ENCODE measurements at places on chromosomes 6 and 20.

- DNase-seq: no peak
Measured at GRCh38 chr6:74479960-74480359, 725.9 kb downstream of the COL12A1 start.

- peak; percentile 4 for DNase-seq
Measured at GRCh38 chr20:610130-611046, at the start of gene TCF15. TCF15 (minus strand) TSS chr20:610309; CDS start chr20:610237, 72 bp downstream.

DNA sequence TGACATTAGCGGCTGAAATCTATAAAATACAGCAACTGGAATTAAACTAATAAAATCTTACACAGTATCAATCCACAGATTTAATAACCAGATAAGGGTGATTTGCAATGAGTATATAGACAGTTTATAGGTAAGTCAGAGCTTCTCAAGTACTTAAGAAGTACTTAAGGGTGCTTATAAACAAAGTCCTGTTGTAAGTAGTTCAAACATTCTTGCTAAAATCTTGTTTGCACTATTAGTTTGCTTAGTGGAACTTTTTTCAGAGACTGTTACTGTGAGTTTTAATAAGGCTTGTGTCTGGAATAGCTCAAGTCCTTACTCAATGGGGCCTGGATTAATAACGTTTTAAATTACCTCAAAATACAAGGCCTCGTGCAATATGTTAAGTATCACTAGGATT, 240.5 kb downstream of the GMDS start:
- DNase-seq: no peak

DNA sequence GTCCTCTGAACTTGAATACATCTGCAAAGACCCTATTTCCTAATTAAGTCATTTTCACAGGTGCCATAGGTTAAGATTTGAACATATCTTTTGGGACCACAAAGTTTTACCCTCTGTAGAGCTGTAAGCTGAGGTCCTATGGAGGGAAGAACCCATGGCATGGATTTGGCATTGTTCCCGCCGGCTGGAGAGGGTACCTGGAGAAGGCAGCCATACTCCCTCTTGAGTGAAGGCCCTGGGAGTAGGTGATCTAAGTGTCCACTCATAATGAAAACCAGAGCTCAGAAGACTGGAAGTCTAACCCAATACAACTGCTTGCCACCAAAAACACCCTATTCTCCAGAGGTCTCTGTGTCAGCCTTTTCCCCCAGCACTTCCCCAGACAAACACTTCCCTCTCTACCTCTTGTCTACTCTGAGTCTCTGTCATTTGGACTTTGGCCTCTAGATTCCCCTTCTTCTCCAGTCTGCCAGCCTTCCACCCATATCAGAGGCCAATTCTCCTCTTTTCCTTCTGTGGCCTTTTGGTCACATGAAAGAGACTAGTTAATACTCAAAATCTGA, 363.9 kb downstream of the MAFB start:
- no peak for DNase-seq

- no peak for DNase-seq
Measured at GRCh38 chr20:21075471-21075870, 30.7 kb downstream of the LINC00237 start.

GRCh38 chr20:38559764-38560163, 21.2 kb upstream of the ADIG start:
- DNase-seq: no peak

DNA sequence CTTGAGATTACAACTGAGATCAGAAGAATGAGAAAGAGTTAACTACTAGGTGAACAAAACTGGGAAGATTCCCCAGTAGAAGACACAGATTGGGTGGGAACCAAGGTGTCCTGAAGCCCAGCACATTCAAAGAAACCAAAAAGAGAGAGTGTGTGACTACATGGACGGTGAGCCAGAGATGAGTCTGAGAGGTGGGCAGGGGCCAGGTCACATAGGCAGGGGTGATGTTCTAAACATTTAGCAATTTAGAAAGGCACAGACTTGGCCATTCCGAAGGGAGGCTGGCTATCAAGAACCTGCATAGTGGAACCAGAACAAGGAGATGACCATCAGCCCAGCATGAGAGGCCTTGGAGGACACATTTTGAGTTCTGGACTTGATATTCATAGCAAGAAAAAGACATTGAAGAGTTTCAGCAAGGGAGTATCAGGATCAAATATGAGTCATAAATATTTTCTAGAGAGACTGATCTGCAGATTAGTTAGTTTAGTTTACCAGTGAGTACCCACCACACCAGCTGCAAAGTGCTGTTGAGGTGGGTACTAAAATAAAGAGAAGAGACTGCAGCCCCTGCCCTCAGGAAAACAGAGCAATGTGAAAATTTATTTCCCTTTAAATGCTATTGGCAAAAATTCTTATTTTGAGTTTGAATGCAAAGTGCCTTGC, 340.5 kb upstream of the PRDM1 start:
- no peak for DNase-seq

DNA sequence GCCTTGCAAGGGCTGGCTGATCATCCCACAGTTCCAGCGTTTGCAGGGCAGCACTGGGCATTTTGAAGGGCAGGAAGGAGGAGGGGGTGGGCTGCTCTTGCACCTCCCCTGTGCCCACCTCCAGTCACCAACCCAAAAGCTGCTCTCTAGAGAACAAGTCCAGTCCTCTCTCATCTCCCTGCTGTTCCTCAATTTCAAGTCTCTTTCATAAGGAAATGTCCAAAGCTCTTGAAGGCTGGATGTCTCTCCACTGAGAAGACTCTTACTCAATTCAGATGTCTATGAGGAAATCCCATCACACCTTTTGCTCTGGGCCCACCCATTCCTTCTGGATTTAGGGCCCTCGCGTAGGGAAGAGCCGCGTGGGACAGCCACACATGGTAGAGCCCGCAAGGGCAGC, 31.7 kb downstream of the WRNIP1 start:
- no peak for DNase-seq

- DNase-seq: peak; percentile 9
Measured at GRCh38 chr6:131761060-131761761, 46.6 kb upstream of the ENPP1 start.

GRCh38 chr20:55406891-55407290, 598.4 kb downstream of the CBLN4 start:
- no peak for DNase-seq

GRCh38 chr6:30830438-30830837, 53.9 kb upstream of the DDR1 start:
- no peak for DNase-seq

- peak; percentile 34 for DNase-seq
Measured at GRCh38 chr6:113094779-113095178, 747.6 kb downstream of the RFPL4B start.

GRCh38 chr20:10629946-10630650, 43.7 kb downstream of the JAG1 start:
- DNase-seq: no peak

- DNase-seq: peak; percentile 27
Measured at GRCh38 chr20:63071541-63072181, 64.9 kb upstream of the BHLHE23 start.

DNA sequence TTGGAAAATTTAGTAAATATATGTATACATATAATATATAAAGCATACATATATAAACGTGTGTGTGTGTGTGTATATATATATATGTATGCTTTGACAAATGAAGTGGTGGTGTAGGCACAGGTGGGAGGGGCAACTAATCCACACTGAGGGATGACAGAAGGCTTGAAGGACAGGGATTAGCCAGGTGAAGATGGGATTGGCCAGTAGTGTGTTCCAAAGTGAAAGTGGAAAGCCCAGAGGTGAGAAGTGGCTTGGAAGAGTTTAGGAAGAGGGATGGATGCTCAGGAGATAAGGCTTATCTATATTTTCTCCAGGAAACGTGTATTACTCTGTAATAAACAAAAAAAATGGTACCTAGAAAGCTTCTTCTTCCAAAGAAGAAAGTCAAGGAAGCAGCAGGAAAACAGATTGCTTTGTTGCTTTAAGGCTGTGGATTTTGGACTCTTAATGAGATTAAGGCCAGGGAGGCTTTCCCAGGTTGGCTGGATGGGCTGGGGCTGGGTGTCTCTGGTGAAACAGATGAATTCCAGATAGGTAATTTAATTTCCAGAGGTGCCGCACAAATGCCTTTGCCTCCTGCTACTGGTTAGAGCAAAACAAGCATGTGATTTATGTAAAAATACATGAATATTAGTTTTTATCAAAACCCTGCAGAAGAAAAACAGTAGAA, 63.9 kb downstream of the JARID2 start:
- DNase-seq: no peak

DNA sequence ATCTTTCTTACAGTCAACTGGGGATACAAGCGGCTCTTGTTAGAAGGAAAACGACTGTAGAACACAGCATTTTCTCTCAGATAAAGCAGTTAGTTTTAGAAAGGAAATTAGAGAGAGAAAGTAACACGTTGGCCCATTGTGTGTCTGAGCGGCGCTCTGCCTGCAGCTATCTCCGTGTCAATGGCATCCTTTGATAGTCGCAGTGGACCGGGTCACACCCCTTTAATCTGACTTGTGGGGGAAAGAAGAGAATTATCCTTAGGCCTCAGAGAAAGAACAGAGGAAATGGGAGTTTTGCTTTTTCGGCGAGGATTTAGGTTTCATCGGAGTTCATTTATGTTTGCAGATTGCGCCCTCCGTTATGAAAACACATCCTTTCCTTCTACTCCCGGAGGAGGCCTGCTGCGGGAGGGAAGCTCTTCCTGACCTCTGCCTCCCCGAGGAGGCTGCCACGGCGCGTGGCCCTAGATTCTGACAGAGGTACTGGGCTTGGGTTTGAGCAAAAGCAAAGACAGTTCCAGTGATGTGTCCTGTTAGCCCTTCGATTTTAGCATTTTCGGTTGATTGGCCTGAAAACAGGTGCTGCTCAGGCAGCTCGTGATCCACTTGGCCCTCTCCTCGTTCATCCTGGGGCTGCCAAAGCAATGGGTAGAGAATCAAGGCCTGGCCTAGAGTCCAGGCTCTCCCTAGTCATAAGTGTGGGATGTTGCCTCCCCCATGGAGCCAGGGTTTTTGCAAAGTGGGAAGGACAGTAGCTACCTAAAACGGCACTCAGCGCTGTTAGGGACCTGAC, 74.9 kb downstream of the ZDHHC14 start:
- no peak for DNase-seq

DNA sequence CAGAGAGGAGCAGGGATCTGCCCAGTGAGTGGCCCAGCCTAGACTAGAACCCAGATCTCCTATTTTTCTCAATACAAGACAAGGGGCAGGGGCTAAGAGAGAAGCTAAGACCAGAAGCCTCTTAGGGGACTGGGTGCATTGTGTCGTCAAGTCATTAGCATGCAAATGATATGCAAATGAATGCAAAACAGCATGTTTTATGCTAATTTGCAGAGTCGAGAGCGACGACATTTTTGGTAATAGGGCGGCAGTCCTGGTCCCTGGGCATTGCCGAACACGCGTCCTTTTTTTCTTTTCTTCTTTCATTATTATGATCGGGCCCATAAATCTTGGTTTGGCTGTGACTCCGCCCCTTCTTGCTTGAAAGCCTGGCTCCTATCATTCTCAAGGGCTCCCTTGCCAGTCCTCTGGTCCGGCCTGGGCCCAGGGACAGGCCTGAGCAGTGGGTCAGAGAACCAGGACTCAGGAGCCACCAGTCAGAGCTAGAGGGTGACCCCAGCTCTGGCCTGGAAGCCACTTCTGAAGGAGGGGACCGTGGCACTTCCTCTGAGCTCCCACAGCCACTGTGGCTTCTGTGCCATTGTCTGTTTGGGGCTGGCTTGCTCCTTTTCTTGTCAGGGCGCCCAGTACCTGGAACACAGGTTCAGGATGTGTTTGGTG, 32.0 kb upstream of the SCRT2 start:
- no peak for DNase-seq

DNA sequence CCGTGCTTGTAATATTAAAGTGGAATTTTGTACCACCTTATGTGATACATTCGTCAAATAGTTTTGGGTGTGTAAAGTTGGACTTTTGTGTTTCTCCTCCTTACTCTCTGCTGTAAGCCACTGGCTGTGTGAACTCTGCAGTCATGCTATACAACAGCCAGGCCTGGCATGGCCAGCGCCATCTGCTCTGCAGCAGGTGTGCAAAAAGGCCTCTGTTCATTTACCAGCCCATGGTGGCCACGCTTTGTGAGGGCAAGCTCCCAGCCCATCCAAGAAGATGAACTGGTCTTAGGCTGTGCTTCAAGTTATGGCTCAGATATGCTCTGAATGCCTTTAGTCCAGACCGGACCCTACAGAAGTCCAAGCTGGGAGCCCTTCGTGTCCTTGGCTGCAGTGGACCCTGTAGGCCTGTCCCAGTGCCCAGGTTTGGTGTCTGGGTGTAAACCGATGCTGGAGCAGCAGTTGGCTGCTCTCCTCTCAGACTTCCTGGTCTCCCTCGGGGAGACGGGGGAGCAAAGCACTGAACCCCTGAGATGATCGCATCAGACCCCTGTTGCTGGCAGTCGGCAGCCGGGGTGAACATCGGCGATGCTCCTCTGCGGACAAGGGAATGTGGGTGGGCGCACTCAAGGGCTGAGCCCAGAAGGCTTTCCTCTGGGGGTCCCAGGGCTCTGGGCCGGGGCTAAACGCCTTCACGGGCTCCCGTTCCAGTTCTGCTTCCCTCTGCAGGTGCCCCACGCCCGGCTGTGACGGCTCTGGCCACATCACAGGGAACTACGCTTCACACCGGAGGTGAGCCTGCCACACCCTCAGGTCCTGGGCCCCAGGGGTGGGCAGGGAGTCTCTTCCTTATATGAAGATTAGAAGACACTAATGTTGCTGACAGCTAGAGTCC, 28.6 kb upstream of the PCMTD2 start:
- DNase-seq: no peak
